ENCODE measurements at places on chromosomes 12 and 14.

GRCh38 chr12:63394983-63395382 is 244.0 kb upstream of the AVPR1A start:
- no peak for DNase-seq

DNA sequence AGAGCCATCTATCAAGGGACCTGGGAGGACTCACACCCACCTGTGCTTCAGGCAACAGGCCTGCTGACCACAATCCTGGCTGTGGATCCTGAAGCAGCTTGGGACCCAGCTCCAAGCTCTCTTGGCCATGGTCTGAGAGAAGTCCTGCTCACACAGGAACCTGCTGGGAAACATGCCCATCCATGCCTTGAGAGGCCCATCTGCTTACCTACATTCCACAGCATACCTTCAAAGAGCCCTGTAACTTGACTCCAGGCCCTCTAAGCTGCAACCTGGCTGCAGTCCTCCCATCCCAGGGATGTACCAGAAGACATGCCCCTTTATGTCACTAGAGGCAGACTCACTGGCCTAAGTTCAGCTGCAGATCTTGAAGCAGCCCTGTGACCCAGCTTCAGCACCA is 61.7 kb upstream of the AMIGO2 start:
- no peak for DNase-seq

DNA sequence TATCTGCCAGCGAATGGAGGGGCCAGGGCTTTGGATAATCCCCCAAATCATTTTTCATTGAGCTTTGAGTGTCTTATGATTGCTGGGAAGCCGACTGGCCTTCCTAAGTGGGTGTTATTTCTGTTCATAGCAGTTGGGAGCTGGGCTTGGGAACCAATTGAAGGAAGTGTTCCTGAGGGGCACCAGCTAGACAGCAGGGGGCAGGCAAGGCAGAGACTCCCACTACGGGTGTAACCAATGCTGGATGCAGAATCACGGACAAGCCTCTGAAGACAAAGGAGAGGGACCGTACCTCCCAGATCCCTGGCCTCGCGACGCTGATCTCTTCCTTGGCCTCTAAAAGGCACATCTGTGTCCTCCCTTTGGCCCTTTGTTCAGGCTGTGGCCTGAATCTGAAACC is 149.0 kb upstream of the PRMT8 start:
- peak; percentile 22 for DNase-seq

DNA sequence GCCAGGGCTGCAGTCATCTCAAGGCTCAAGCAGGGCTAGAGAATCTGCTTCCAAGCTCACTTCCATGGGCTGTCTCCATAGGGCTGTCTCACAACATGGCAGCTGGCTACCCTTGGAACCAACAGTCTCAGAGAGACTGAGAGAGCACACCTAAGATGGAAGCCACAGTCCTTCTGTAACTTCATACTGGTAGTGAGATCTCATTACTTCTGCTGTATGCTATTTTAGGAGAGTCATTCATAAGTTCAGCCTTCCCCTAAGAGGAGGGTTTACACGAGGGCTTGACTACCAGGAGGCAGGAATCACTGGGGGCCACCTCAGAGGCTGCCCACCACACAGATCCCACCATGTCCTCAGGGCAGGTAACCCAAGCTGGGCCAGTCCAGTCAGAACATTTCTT is 29.7 kb downstream of the ERH start:
- DNase-seq, result no peak

DNA sequence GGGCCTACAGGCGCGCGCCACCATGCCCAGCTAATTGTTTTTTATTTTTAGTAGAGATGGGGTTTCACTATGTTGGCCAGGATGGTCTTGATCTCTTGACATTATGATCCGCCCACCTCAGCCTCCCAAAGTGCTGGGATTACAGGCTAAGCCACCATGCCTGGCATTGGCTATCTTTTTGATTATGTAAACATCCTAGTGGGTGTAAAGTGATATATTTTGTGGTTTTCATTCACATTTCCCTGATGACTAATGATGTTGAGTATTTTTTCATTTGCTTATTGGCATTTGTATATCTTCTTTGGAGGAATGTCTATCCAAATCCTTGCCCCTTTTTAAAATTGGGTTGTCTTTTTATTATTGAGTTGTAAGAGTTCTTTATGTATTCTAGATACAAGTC is 16.3 kb downstream of the CREBL2 start:
- peak; percentile 20 for DNase-seq

DNA sequence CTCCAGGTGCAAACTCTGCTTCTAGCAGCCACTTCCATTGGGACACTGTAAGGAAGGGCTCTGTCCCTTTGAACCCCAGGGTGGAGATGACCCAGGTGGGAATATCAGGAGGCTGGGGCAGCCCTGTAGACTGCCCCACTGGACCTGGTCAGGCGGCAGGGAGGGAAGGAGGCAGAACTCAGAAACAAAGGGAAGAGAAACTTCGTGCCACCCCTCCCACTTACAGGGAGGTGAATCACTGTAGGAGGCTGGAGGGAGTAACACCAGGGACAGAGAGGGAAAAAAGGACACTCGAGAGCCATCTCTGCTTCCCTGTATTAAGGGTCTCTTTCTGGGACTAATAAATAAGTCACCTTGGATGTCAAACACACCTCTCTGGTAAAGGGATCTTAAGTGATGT is 37.4 kb downstream of the ISCA2 start:
- no peak for DNase-seq

GRCh38 chr12:51949342-51950030 is 2.0 kb upstream of the ACVR1B start:
- no peak for DNase-seq

DNA sequence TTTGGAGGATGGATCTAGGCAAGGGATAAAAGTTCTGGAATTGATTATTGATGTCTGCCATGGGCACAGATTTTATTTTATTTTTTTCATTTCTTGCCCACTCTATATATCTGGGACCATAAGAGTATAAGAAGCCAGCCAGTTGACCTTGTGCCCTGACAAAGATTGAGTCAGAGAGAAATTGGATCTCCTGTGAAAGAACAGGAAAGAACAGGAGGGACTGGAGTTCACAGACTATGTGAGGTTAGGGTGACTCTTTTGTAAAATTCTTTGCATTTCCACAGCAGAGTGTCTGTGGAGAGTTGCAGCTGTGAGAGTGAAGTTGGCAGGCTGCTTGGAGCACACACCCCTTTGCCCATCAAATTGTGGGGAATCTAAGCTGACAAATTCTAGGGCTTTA is 358.4 kb upstream of the TBX3 start:
- DNase-seq, result no peak

- DNase-seq, result peak; percentile 1
Measured at GRCh38 chr12:133264173-133264572, 28.5 kb upstream of the ANHX start.

- DNase-seq, result no peak
Measured at GRCh38 chr12:26279091-26279490, 83.7 kb downstream of the SSPN start.

DNA sequence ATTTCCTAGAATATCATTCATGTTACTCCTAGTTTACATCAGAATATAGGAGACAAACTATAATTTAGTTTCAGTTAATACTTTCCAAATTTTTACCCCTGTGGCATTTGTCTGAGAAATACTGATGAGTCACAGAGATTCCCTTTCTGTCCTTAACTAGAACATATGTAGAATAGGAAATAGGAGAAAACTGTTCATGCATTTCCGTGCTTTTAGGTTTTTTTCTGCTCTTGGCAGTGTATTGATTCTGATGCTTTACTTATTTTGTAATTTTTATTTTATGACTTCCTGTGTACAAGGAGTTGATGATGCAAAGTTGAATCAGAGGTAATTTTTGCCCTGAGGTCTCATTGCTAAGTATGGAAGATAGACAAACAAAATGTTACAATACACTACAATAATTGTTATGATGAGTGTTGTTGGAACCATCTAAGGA is 23.0 kb downstream of the MNAT1 start:
- peak; percentile 43 for DNase-seq

DNA sequence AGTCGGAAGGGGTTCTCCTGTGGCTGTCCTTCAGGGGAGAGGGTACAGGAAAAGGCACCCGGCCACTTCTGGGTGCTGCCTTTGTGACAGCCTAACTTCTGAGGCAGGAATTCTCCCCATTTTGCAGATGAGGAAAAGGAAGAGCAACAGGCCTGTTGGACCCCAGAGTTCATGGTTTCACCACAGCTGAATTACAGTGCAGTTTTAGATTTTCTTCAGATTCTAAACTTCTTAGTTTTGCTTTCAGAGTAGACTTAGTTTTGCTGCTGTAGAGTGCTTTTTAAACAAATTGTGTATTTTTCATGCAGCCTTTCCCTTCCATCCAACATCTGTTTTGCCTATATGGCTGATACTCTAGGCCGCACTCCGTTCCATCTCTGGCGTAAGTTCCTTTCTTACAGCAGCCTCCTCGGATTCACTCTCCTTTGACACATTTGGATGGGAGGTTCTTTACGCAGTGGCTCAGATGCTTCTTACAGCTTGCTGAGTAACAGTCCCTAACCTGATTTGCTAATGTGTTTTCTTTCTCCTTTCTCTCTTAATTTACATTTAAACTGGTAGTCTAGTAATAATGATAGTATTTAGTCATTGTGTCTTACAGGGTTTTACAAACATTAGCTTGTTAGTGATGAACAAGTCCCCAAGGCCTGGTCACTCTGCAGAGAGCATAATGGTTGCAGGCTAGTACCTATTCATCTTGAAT is 7.8 kb downstream of the TRAF3 start:
- DNase-seq, result no peak

- DNase-seq, result peak; percentile 52
Measured at GRCh38 chr12:79174626-79175025, 310.1 kb downstream of the SYT1 start.

GRCh38 chr12:112162241-112162790 is 37.0 kb downstream of the TRAFD1 start:
- no peak for DNase-seq

DNA sequence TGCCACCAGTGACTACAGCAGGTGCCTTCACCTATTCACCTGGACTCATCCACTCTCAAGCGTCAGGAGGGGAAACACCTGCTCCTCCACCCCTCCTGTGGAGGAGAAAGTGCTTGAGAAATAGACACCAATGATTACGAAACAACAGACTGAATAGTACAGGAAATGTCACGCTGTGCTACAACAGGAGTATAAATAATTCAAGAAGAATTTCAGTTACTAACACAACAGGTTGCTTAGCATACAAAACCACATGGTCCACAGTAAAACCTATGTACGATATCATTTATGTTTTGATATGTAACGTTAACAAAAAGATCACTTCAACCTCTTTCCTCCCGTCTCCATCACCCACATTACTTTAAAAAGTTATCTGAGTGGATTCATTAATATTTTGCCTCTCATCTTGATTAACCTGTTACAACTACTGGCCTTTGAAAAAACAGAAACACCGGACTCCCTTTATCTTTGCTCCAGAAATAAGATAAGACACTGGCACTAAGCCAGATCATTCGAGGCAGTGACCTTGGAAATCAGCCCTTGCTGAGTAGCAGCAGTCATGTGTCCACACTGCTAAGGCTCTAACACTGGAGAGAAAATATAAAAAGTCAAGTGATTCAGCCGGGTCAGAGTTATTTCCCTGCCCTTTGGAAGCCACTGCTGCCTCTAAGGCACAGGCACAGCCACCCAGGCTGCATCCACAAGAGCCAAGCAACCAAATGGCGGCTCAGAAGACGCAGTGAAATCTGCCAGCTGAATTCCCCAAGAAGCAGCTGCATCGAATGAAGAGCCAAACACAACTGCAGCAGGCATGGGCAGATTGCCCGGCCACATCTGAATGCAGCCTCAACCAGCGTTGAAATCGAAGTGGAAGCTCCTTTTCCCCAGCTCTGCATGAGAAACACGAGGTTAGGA is 40.9 kb downstream of the NT5DC3 start:
- peak; percentile 61 for DNase-seq

- no peak for DNase-seq
Measured at GRCh38 chr12:15599266-15600037, 189.7 kb downstream of the EPS8 start.

DNA sequence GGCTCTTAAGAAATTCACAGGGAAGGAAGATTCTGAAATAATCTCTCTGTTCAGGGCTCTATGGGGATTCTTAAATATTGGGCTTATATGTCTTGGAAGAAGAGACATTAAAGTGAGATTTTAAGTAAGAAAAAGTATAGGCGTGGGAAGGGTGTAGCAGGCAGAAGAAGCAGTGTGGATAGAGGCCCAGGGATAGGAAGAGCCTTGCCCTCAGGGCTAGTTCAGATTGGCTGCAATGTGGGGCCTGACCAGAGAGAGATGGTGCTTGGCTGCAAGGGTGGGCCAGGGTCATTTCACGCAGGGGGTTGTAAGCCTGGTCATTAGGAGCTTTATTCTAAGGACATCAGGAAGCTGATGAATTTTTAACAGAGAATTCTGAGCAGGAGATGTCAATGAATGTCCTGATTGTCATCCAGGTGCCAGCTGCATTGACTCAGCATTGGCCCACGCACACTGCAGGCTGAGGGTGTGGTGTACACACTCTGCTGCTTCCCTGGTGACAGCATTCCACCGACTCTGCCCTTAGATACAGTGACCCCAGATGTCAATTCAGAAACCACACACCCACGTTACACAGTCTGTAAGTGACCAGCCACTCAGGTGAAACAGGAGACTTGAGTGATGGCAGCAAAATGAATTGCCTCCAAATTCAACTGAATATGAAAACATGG is 582.5 kb downstream of the NRXN3 start:
- no peak for DNase-seq

GRCh38 chr12:12676605-12677004 is 19.4 kb downstream of the GPR19 start:
- DNase-seq, result no peak

DNA sequence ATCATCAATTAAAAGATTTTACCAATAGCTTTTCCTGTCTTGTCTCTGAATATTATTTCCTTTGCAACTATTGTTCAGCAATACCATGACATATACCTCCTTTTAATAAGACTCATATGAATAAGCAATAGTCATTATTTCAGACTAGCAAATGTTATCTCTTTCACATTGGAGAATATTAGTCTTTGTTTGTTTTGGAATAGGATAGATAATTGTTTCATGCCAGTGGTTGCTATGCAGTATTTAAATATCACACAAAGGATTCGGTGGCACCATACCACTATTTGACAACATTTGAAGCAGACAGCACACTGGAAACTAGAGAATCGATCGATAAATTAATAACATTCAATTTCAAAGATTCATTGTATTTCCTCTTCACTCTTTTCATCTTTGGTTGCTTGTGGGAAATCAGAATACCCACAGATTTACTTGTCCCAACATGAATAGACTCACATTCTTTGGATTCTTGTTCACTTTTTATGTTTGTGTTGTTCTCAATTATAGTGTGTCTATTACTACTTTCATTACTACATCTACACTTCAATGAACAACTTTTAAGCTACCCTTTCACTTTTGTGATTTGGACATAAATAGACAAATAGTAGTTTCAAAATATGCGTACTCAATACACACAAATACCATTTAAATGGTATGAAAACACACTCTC is 42.7 kb upstream of the TBPL2 start:
- DNase-seq, result no peak

GRCh38 chr14:101734246-101734847 is 27.2 kb upstream of the PPP2R5C start:
- DNase-seq, result no peak
